ENCODE measurements at places on chromosomes 2 and 18.
A peak's percentile ranks its signal among the peaks of the same experiment; 100 is the strongest.

DNA sequence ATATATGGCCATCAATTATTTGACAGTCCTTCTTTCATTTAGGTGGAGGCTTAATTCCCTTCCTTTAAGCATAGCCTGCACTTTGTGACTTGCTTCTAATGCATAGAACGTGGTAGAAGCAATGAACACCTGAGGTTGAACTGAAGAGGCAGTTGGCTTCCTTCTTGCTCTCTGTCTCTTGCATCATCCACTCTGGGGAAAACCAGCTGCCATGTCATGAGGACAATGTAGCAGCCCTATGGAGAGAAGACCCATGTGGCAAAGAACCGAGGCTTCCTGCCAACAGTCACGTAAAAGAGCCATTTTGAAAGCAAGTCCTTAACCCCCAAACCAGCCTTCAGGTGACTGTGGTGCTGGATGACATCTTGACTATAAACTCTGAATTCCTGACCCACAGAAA lies 46.8 kb downstream of the ATOH8 start:
- DNase-seq: no peak

DNA sequence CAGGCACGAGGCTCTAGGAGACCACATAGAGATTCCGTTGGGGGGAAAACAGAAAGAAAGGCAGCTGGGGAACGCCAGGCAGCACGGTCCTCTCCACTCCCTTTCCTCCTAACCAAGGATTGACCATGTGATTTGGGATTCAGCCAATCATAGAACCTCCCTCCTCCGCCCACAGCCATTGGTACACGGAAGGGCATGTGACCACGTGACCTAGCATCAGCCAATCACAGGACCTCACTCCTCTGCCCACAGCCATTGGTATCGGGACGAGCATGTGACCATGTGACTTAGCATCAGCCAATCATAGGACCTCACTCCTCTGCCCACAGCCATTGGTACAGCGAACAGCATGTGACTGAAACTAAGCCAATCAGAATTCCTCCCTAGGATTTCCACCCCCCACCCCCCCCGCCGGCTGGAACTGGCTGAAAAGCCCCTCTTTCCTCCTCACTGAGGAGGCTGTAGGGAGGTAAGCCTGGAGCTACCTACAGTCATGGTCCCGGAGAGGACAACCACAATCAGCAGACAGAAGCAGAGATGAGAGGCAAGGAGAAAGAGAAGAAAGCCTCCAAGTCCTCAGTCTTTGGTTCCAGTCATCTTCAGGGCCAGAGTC lies 7.6 kb downstream of the SERPINE2 start:
- no peak for DNase-seq

GRCh38 chr18:57841568-57841967 lies 38.5 kb upstream of the ATP8B1 start:
- no peak for DNase-seq

DNA sequence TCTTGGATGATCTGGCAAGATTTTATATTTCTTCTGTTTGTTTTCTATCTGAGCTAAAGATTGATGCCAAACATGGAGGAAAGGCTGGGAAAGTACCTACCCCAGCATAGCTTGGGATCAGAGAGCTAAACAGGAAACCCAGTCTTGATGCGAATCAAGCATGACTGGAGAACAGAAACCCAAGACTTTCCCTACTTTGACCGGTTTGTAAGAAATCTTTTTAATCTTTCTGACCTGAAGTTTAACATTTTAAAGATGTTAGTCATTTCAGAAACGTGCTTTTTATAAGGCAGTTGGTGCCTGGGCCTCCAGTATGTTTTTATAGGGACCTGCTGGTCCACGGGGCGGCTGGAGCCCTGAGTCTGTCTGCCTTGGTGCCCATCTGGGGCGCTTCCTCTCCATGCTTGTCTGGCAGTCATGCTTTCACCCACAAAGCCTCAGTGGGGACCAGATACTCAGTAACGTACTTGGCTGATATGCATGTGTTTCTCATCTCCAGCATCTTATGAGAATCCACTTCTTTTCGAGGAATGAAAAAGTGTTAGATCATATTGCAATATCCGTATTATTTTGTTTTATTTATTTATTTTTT lies 266.5 kb downstream of the PTGR3 start:
- DNase-seq: no peak

DNA sequence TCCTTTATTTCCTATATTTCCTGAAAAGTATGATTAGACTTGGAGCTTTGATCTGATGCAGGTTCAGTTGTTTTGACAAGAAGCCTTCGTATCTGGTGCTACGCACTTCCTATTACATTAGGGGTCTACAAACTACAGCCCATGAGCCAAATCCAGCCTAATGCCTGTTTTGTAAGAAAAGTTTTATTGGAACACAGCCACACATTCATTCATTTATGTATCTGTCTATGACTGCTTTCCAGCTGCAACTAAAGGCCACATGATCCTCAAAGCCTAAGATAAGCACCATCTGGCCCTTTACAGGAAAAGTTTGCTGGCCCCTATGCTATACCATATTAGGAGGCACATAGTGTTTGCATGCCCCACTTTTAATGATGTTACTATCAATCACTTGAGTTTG lies 26.0 kb downstream of the EIF2AK3 start:
- no peak for DNase-seq

- no peak for DNase-seq
Observed at GRCh38 chr2:60303680-60304079, 249.8 kb downstream of the BCL11A start.

GRCh38 chr2:66885775-66886383 lies 451.0 kb downstream of the MEIS1 start:
- DNase-seq: no peak

DNA sequence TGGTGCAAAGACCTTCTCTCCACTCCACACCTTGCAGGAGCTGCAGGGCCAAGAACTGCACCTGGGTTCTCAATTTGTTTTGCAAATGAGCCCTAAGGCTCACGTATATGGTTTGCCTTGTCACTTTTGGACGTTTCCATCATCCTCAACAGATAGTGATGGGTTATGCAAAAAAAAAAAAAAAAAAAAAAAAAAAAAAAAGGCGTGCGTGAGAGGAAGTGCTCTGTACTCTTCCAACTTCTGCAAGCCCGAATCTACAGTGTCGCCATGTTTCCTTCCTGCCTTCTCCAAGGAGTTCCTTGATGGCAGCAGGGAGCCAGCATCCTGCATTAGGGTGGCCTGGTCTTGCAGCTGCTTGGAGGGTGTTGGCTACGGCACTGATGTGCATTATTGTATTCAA lies 4.0 kb upstream of the INHBB start:
- no peak for DNase-seq

GRCh38 chr2:196176142-196176738 lies 4.9 kb upstream of the STK17B start:
- DNase-seq: no peak

- DNase-seq: no peak
Observed at GRCh38 chr2:183060571-183061231, 17.8 kb upstream of the DUSP19 start.

- peak; percentile 18 for DNase-seq
Observed at GRCh38 chr2:68284896-68285295, 32.6 kb upstream of the PPP3R1 start.

DNA sequence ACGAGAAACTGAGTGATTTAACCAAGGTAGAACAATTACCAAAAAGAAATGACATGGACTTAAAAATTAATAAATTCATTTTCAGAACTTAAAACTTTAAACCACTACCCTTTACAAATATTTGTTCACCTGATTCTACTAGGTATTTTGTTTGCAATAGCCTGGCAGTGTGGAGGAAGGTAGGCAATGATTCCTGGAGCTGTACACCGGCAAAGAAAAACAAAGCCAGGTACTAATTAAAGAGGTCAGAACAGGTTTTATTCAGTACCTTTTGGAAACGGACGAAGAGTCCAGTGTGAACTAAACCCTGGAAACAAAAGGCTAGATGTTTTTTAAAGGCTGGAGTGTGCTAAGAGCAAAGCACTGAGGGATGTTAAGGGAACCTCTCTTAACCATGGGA lies 561.3 kb upstream of the FSHR start:
- DNase-seq: no peak

DNA sequence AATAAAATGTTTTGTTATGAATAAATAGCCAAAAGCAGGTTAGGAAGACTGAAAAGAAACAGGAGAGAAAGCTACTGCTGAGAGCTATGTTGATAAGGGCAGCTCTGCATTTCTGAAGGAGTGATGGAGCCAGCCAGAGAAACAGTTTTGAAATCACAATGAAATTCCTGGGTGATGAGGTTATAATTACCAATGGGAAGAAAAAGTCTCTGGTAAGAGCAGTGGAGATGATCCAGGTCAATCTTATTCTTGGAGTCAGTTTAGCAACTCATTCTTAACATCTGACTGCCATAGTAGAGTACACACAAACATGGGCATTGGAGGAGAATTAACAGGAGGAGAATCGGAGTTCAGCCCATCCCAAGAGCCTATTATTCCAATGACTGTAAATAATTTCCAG lies 2.4 kb downstream of the ALKAL2 start:
- no peak for DNase-seq

DNA sequence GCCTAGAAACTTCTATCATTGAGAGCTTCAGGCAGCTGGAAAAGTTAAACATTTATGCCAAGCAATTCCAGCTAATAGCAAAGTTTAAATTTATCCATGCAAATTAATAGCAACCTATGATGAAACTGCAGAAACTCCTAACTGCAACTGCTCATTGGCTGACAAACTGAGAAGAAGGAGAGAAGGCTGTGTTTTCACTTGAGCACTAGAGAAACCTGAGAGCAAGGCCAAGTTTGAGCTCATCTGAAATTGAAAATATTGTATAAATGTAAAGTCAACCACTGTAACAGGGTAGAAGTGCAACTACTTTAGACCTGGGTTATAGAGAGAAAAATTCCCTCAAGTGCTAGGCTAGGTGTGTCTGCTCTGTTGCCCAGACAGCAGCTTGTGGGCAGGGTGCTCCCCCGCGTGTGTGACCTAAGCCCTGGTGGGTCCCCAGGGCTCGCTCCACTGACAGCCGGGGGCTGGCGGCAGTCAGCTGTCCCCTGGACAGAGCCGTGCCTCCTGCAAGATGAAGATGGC lies 50.2 kb downstream of the CABYR start:
- no peak for DNase-seq

DNA sequence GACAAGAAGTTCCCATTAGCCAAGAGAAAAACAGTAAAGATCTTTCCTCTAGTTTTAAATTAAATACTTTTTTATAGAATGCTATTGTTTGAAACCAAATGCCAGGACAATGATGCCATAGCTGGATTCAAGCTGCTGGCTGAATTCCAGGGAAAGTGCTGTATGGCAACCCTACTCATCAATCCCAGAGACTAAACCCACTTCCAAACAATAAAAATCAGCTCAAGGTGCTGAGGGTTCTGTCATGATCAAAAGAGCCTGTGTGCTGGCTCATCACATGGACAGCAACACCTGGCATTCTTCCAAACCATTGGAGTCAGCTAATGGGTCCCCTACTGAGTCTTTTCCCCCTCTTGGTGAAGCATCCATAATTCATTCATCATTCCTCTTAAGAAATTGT lies 53.7 kb upstream of the PARD3B start:
- no peak for DNase-seq

GRCh38 chr18:400456-400855 lies 100.0 kb downstream of the COLEC12 start:
- DNase-seq: no peak

GRCh38 chr18:48486754-48487153 lies 52.1 kb upstream of the CTIF start:
- DNase-seq: no peak

GRCh38 chr2:59308108-59308507 lies 1067.0 kb upstream of the FANCL start:
- DNase-seq: no peak

DNA sequence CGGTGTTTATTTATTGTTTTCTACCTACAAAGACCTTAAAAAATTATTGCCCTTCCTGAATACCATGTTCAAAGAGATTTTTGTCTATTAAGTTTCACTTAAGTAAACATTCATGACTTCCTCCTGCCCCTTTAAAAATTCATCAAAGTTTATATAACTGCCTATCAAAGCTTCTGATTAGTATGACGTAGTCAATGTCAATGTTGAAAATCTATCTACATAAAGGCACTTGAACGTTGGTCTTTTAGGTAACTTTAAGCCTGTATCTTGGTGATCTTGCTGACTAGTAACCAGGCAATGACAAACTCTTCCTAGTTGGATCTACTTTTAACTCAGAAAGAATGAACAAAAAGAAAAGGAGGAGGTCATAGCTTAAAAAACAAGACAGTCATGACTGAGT lies 97.2 kb downstream of the MAIP1 start:
- no peak for DNase-seq

DNA sequence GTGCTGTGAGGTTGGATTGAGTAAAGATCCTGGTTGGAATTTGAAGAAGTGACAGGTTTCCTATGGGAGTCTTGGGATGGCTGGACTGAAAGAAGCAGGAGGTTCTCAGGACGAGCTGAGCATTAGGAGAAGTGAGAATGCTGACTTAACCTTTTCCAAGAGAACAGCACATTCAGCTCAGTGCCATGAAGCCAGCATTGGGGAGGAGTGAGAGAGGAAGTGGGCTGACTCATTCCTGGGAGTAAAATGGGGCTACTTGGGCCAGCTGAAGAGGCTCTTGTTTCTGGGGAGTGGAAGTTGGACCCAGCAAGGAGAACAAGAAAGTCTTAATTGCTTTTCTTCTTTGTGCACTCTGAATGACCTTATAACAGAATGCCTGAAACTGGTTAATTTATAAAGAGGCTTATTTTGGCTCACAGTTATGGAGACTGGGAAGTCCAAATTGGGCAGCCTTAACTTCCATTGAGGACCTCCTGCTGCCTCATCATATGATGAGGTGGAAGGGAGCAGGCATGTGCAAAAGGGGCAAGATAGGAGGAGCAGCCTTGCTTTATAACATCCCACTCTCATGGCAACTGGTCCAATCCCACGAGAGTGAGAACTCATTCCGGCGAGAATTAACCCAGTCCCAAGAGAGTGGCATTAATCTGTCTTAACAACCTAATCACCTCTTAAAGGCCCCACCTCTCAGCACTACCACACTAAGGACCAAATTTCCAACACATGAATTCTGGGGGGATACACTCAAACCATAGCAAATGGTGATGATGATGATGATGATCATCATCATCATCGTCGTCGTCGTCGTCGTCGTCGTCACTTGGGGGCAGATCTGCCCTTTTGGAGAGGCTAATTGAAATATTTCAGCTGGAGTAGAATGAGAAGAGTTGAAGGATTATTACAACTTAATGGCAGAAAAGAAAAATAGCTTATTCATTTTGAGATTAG lies 26.1 kb downstream of the DGUOK start:
- DNase-seq: no peak

GRCh38 chr2:240622531-240623235 lies 2.6 kb upstream of the GPR35 start:
- DNase-seq: no peak

DNA sequence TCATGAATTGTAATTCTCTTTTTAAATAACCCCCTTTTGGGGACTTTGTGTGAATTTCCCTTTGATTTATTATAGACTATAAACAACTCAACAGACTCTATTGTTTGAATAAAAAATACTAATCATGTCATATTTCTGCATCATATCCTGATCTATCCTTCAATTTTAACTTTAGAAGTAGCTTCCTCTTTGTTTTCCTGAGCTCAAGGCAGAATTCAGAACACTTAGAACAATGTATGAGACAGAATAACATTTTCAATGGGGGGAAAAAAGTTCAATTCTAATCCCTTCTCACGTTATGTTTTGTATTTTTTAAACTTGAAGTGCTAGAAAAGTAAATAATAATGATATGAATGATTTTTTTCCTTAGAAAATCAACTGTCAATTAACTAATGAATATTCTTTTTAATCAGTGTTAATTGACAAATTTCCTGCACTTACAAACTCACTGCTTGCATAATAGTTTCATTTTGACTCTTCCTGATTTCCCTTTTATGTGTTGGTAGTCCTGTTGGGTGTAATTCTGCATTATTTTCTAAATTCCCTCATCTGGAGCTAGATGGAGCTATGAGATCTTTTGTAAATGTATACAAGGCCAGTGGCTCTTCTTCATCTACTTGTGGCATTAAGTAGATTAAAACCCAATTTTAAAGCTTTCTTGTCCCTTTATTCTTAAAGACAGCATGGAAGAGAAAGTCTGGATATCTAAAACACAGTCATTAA lies 326.1 kb downstream of the PARD3B start:
- no peak for DNase-seq
